ENCODE measurements at places on chromosomes 3 and 15. TPM values are rescaled to one million over a fixed set of nuclear protein-coding genes. Genes with fewer than 3 reads are reported as not detected.

- no peak for DNase-seq
- no peaks in the 10 kb centered on the region for H3K4me1 ChIP-seq
Measured at GRCh38 chr15:90982135-90982534, 12.2 kb downstream of the PRC1 start.

DNA sequence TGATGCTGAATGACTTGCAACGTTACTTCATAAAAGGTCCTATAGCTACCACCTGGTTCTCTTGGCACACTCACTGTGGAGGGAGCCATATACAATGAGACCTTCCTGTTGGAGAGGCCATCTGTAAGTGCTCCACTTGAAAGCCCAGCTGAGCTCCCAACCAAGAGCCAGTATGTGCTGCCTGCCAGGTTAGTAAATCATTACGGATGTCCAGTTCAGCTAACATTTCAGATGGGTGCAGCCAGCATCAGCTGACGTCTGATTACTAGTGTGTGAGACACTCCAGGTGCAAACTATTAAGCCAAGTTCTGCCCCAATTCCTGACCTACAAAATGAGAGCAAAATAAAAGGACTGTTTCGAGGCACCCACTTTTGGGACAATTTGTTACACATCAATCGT, 274.4 kb upstream of the ROBO2 start:
- no peak overlapping the region for H3K4me3 ChIP-seq
- no peaks in the 10 kb centered on the region for H3K36me3 ChIP-seq

DNA sequence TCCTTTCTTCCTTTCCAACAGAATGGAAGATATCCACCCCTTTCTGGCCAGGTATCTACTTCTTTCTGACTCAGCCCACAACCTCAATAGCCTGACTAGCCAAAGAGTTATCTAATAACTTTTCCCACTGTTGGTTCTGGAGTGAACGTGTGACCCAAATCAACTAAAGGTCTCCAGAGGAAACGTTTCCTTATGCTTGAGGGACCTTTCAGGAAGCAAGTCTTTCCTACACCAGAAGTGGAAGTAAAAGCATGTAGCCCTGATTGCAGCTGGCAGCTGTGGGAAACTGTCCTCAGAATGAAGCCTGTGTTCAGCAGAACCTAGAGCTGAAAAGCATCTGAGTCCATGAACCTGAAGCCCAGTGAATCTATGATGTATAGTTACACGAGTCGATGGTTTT, 34.7 kb upstream of the PHLDB2 start:
- H3K36me3 ChIP-seq = no peaks in the 10 kb centered on the region
- H3K27me3 ChIP-seq = no peaks in the 10 kb centered on the region
- no peak for DNase-seq
- no peak overlapping the region for H3K4me3 ChIP-seq
- H3K27ac ChIP-seq = no peak overlapping the region
- no peaks in the 10 kb centered on the region for H3K4me1 ChIP-seq

DNA sequence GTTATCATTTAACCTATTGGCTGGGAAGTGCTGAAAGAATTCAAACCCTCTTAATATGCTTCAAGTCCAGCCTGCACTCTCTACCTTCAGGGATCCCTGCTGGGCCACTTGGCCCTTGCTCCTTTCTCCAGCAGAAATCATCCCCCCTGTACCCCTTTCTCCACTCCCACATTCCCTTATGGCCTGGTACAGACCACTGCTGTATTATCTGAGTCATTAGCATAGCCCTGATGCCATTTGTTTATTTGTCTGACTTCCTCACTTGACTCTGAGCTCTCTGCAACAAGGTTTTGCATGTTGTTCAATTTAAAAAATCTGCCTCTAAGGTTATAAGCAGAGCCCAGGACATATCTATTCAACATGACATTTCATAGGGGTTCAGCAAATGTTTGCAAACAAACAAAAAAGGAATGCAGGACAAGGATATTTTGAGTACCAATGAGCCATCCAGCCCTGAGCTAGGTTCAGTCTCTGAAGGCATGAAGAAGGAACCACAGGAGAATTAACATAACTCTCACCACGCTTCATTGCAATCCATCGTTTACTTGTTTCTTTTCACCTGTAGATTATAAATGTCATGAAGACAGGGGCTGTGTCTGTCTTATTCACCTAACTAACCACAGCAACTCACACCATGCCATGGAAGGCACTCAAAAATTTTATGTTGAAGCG, 26.6 kb upstream of the HES1 start:
- DNase-seq = no peak
- no peaks in the 10 kb centered on the region for H3K27me3 ChIP-seq
- H3K4me3 ChIP-seq = no peak overlapping the region
- H3K4me1 ChIP-seq = no peaks in the 10 kb centered on the region

DNA sequence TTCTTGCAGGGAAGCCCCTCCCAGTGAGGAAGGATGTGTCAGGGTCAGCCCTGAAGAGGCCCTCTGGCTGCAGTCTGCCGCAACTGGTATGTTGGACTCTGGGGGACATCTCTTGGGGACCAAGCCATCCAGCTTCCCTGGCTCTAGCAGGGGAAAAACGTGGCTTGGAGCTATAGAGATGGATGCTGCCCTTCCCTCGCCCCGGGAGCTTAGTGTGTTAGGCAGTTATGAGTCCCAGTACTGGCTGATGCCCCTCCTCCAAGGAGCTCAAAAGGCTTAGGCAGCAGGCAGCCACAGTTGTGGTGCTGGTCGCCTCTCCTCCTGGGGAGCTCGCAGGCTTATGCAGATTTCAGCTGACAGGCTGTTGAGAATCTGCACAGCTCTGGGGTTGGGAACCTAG, 353.1 kb upstream of the GBE1 start:
- no peaks in the 10 kb centered on the region for H3K27me3 ChIP-seq
- no peaks in the 10 kb centered on the region for H3K36me3 ChIP-seq
- no peak overlapping the region for H3K27ac ChIP-seq

DNA sequence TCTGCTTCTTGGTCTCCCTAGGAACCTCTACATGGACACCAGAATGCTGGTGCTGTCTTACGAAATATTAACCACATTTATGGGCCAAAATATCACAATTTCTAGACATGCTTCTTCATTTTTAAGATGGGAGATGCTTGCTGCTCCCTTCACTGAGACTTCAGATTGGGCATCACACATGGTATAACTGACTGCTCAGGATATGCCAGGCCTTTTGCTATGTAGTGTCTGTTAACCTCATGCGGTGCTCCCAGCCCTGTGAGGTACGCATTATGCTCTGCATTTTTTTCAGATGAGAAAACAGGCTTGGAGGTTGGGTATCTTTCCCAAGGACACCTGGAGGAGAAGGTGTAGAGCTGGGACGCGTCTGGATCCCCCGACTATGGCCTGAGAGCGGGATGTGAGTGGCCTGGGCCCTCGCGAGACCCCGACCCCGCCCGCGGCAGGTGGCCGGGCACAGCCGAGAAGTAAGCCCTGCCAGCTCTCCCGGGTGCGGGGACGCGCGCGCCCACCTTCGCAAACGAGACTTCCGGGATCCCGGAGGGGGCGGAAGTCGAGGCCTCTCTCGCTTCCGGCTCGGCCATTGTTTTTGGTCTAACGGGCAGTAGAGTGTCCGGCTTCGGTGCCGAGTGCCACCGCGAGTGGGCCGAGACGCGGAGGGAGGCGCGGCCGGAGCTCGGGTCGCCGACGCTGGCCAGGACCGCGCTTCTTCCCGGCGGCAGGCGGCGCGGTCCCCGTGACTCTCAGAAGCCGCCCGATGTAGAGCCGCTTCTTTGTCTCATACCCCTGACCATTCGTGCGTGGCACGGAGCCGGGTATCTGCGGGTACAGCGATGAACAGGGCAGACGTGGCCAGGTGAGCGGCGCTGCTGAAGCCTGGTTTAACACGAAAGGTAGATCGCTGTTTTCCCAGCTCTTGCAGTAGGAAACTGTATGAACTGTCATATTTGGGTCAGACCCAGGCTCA, at the start of gene ZKSCAN7:
ZKSCAN7 (plus strand) TSS at position 568 of the 967 bp plus-strand sequence. CDS start 1,855 bp downstream, outside the sequence.
- peak; percentile 38 for DNase-seq
- peak within 1 kb of the TSS; percentile 38 for H3K27ac ChIP-seq
- H3K4me1 ChIP-seq = peaks cover 10% of the 10 kb centered on the region
- H3K27me3 ChIP-seq = no peaks in the 10 kb centered on the region
- peak within 1 kb of the TSS; percentile 88 for H3K4me3 ChIP-seq

Gene IL1RAP
- 11.0 TPM for total RNA-seq

Gene TWF2
- 76.1 TPM for total RNA-seq

GRCh38 chr3:132966374-132966773, 71.8 kb upstream of the TMEM108 start:
- no peak overlapping the region for H3K27ac ChIP-seq
- no peak overlapping the region for H3K4me3 ChIP-seq
- H3K36me3 ChIP-seq = no peaks in the 10 kb centered on the region
- no peaks in the 10 kb centered on the region for H3K27me3 ChIP-seq
- no peak for DNase-seq

DNA sequence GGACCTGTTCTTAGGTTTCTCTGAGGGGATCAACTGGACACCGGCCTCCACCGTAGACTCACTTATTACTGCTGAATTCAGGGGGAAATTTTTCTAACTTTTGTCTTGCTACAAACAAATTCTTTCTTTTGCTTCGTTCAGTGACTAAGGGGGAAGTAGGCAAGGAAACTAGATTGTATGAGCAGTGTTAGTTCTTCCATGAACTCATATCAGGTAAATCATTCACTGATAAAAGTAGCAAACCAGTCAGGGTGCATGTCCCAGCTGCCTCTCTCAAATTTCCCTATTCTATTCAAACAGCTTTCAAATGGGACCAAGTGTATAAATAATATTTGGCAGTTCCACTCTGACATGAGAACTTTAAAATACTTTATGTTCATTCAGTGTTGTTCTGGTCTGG, 7.3 kb upstream of the CCDC13 start:
- H3K36me3 ChIP-seq = peaks cover 3% of the 10 kb centered on the region
- no peaks in the 10 kb centered on the region for H3K27me3 ChIP-seq
- no peaks in the 10 kb centered on the region for H3K4me1 ChIP-seq
- no peak for DNase-seq

DNA sequence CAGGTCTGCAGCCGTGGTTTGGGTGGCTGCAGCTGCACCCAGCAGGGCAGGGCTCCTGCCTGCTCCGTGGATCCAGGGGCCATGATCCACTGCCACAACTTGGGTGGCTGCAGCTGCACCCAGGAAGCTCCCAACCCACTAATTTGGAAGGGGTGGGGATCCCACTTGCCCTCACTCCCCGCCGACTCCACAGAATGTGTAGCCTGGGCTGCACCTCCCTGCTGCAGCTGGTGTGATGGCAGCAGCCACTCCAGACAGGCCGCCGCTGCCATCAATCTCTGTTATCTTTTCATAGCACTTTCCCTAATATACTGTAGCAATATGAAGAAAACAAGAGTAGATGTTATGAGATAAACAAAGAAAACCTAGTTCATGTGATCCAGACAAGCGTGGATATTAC, 137.8 kb upstream of the CNTN3 start:
- DNase-seq = no peak
- H3K27me3 ChIP-seq = no peaks in the 10 kb centered on the region
- no peaks in the 10 kb centered on the region for H3K4me1 ChIP-seq
- no peak overlapping the region for H3K27ac ChIP-seq
- H3K4me3 ChIP-seq = no peak overlapping the region
- H3K36me3 ChIP-seq = no peaks in the 10 kb centered on the region

Gene CHRM5
- total RNA-seq = not detected

DNA sequence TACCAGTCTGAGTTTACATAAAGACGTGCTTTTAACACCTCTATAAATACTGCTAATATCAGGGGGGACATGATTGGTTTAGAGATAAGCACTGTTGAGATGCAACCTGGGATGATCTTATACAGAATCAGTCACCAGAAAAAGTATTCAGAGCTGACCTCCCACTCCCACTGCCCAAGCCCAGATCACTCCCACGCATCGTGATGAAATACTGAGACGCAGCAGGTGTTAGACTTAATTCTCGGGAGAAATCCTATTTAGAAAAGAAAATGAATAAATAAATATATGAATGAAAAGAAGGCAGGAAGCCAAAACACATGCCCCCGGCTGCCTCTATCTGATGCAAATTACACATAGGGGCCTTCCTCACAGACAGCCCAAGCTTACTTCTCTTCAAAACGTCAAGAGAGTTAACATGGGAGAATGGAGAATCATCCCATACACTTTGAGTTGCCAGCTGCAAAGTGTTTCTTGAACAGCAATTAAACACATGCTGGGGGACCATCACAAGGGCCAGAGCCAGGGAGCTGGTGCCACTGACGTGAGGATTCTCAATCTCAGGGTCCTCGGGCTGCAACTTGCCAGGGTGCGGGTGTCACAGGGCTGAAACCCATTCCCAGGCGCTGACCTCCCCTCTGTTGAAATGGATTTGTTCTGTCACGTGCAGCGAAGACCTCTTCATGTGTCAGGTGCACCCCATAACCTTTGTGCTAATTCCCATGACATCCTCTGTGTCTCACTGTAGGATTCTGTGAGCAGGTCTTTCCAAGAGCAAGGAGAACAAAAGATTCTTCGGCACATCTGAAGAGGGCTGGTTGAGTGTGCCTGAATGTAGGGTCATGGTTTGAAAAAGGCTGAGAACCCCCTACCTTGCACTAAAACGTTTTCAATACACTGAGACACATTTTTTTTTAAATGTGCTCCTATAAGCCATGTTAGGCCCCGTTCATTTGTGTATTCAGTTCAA, 764.2 kb upstream of the ARRDC4 start:
- DNase-seq = no peak
- no peak overlapping the region for H3K27ac ChIP-seq
- no peaks in the 10 kb centered on the region for H3K36me3 ChIP-seq
- H3K4me1 ChIP-seq = no peaks in the 10 kb centered on the region
- no peak overlapping the region for H3K4me3 ChIP-seq

DNA sequence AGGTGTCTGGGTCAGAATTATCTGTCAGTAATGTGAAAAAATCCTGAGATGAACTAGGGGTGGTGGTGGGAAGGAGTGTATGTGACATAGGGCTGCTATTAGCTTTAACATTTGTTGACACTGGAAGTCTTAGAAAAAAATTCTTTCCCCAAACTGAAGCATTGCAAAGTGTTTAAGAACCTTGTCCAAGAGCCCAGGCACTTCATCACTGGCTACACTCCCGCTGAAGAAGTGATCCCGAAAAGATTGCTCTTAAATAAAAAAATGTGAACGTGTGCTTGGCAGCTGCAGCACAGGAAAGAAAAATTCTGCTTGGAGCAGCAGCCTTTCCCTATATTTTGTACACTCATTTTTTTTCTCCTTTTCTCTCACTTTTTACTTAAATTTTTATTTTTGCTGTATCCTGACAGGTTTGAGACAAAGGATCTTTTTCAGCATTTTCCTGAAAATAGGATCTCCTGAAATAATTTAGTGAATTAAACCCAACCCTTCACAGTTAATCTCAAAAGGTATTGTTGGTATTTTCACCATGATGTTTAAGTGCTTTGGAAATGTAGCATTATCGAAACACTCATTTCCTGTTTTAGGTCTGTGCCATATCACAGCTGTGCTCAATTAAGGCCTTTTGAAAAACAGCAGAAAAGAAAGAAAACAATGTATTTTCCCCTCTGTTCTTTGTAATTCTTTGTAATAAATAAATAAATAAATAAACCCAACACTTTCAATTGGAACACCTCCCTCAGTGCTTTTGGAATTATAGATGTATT, 477.6 kb downstream of the ZNF385D start:
- no peaks in the 10 kb centered on the region for H3K27me3 ChIP-seq
- no peak overlapping the region for H3K27ac ChIP-seq
- H3K36me3 ChIP-seq = no peaks in the 10 kb centered on the region
- H3K4me3 ChIP-seq = no peak overlapping the region
- H3K4me1 ChIP-seq = no peaks in the 10 kb centered on the region
- no peak for DNase-seq

All from CD4-positive, alpha-beta memory T cell (primary cell).